ENCODE measurements at places on chromosomes 2 and 18. TPM values are rescaled to one million over a fixed set of nuclear protein-coding genes. Genes with fewer than 3 reads are reported as not detected.
A peak's percentile ranks its signal among the peaks of the same experiment; 100 is the strongest.

DNA sequence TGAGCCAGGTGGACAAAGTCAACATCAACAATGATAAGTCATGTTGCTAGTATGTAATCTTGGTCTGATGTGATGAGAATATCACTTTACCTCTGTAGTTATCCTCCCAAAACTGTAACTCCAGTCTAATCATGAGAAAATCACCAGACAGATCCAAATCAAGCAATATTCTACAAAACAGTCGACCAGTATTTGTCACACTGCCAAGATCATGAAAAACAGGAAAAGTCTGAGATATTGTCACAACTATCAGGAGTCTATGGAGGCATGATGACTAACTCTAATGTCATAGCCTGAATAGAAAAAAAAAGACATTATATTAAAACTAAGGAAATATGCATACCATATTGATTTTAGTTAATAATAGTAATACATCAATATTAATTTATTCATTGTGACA, 1883.3 kb upstream of the CELF4 start:
- H3K36me3 ChIP-seq, result no peaks in the 10 kb centered on the region
- H3K27ac ChIP-seq, result no peak overlapping the region
- no peak for DNase-seq

The REEP1 gene
- total RNA-seq, result 0.83 TPM

- no peaks in the 10 kb centered on the region for H3K4me1 ChIP-seq
- H3K4me3 ChIP-seq, result no peak overlapping the region
- no peak for DNase-seq
- no peaks in the 10 kb centered on the region for H3K27me3 ChIP-seq
- no peaks in the 10 kb centered on the region for H3K36me3 ChIP-seq
These were observed 309.1 kb upstream of the MAP2 start for GRCh38 chr2:209114588-209115240.

The DHX57 gene
- 8.4 TPM for total RNA-seq

DNA sequence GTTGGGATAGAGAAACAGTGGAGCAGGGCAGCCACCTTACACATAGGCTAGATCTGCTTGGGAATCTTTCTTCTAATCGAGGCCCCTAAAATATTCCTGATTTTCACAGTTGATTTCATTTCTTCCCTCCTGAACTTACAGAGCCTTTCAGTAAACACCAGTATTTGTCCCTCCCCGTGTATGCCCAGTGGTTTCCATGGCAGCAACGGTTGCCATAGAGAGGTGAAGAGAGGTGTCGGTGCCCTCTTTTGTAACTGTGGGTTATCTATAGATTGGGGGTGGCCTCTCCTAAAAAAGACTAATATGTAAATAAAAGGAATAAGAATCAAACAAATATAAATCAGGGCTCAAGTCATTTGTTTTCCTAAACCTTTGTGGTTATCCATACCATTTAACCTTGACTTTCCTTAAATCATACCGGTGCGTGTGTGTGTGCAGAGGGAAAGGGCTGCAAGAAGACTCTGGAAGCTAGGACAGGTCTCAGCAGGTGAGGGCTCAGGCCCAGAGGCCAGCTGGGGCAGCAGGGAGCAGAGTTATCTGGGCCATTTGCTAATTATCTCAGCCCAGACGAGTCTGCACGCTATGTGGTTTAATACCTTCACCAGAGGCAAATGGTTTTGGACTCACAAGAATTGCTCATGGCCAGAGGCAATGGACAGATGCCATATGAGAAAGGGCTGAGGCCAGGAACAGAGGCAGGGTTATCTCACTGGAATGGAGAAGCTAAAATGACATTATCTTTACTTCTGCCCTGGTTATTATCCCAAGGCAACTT, 35.5 kb downstream of the LIPG start:
- H3K27ac ChIP-seq, result no peak overlapping the region
- H3K4me1 ChIP-seq, result no peaks in the 10 kb centered on the region
- DNase-seq, result no peak
- H3K27me3 ChIP-seq, result no peaks in the 10 kb centered on the region

DNA sequence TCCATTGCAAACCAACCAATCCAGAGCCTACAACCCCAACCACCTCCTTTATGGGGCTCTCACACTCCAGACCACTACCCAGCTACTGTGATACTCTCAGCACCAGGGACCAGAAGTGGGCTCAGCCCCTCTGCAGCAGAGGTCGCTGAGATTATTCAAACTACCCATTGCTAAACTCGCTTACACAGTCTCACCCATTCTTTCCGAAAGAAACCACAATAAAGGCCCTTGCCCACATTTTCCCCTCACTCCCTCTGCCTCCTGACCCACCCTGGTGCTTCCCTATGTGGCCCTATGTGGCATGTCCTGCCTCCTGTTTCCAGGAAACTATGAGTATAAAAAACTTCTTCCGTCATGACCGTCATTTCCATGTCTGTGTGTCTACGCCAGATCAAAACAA, 10.7 kb downstream of the TEX51 start:
- no peaks in the 10 kb centered on the region for H3K27me3 ChIP-seq
- DNase-seq, result no peak
- no peak overlapping the region for H3K27ac ChIP-seq
- no peak overlapping the region for H3K4me3 ChIP-seq

DNA sequence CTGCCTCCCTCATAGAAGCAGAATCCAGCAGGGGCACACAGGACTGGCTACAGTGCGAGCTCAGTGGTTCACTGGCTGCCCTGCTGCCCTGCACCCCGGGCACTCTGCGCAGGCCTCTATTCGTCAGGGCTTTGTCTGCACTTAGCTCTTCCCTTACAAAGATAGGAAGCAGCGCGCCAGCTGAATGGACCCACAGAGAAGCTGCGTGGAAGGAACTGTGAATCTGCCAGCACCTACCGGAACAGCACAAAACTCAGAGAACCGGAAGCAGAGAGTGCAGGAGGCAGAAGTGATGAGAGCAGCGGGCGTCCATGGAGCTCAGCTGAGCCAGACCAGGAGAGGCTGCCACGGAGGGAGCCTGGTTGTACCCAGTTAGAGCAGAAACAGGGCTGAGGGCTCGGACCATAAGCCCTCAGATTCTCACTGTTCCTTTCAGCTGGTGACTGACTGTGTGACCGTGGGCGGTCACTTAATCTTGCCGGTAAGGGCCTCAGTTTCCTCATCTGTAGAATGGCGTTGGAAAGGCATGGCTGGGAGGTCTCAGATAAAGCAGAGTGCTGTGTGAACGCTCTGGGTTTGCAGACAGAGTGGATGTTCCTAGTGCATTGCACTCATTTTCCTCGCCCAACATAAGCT, 23.1 kb upstream of the SLC66A3 start:
- DNase-seq, result no peak
- H3K27me3 ChIP-seq, result peaks cover 8% of the 10 kb centered on the region
- peak overlapping the region; percentile 66 for H3K4me3 ChIP-seq
- H3K27ac ChIP-seq, result no peak overlapping the region
- no peaks in the 10 kb centered on the region for H3K36me3 ChIP-seq

GRCh38 chr2:9693196-9693491, 62.3 kb upstream of the YWHAQ start:
- H3K27me3 ChIP-seq, result no peaks in the 10 kb centered on the region
- no peak overlapping the region for H3K4me3 ChIP-seq
- no peaks in the 10 kb centered on the region for H3K4me1 ChIP-seq
- no peaks in the 10 kb centered on the region for H3K36me3 ChIP-seq

The SERPINB2 gene
- total RNA-seq, result 144 TPM

- peaks cover 17% of the 10 kb centered on the region for H3K4me1 ChIP-seq
- H3K36me3 ChIP-seq, result no peaks in the 10 kb centered on the region
- H3K4me3 ChIP-seq, result peak overlapping the region; percentile 66
- no peak overlapping the region for H3K27ac ChIP-seq
These were observed 825 bp downstream of the GRB14 start for GRCh38 chr2:164620457-164620856.

DNA sequence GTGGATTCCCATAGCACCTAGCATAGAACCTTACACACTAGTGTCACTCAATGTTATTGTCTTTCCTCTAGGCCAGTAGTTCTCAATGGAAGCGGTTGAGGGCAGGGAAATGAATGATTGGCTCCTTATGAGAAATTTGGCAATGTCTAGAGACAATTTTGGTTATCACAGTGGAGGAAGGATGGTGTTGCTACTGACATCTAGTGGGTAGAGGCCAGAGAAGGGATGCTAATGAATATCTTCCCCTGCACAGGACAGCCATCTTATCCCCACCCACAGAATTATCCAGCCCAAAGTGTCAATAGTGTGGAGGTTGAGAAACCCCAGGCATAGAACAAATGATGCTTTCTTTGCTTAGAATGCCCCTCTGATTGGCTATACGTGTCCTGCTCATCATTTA, 15.8 kb downstream of the C18orf63 start:
- H3K4me3 ChIP-seq, result no peak overlapping the region
- H3K27ac ChIP-seq, result no peak overlapping the region
- no peaks in the 10 kb centered on the region for H3K36me3 ChIP-seq
- no peaks in the 10 kb centered on the region for H3K4me1 ChIP-seq

The ANKRD62 gene
- 0.97 TPM for total RNA-seq

The HOXD1 gene
- total RNA-seq, result not detected

DNA sequence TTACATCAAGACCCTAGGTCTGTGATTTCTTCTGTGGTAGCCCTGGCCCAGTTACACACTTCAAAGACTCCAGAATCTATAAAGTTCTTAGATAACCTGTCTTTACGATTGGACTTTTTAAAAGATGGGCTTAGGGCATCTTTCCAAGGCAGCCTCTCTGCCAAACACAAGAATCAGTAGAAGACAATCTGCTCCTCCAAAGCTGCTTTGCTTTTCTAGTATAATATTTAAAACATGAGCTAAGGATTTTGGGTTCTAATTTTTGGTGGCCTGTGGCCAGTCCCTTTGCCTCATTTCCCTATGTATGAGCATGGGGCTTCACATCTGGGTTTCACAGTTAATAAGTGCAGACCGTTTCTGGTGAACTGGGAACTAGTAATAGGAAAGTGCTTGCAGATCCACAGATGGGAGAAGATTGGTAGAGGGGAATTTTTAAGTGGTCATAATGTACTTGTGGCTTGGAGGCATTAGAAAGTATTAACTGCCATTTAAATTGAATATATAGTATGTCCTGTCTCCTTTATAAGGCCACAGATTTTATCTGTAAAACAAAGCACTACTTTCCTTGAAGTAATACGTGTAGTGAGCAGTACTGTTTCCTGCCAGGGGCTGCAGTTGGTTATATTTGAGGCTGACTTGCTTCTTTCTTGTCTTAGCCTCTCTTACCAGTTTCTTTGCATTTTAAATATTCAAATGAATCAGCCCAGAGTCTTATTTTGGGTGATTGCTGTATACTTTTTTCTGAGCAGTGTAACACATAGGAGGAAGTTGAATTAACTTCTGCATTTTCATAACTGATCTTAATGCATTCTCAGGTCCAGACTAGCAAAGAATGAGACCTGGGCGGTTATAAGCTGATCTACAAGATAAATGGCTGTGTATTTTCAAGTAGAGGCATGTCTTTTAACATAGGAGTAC, 1.5 kb downstream of the ARPC2 start:
- no peaks in the 10 kb centered on the region for H3K27me3 ChIP-seq
- no peak for DNase-seq
- peak overlapping the region; percentile 99 for H3K27ac ChIP-seq
- peaks cover 56% of the 10 kb centered on the region for H3K4me1 ChIP-seq

DNA sequence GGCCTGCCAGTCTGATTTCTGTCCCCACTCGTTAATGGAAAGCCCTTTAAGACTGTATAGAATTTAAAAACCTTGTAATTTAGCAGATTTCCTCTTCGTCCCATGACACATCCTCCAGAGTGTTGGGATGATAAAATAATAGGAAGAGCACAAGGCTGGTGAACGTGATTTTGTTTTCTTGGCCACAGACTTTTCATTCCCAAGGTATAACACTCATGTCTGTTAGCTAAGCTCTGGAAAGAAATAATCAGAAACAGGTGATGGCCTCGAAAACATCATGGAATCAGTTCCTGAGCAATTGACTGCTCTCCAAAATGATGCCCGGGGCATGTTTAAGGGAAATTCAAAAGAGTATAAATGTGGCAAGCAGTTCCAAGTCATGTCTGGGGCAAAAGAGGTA, 337.8 kb upstream of the TCF4 start:
- no peaks in the 10 kb centered on the region for H3K36me3 ChIP-seq
- no peak for DNase-seq
- H3K4me3 ChIP-seq, result no peak overlapping the region
- no peaks in the 10 kb centered on the region for H3K27me3 ChIP-seq

DNA sequence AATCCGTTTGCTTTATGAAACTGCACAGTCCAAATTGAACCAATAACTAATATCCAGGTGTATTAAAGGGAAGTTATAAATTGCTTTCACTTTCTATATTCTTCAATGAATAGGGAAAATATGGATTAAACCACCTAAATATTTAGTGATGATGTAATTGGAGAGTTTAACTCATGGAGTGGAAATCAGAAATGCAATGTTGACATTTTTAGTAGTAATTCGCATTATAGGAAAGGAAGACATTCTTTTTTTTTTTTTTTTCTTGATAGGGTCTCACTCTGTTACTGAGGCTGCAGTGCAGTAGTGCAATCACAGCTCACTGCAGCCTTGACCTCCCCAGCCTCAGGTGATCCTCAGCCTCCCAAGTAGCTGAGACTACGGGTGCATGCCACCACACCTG, 321.9 kb downstream of the RNF144A start:
- no peak overlapping the region for H3K4me3 ChIP-seq
- H3K36me3 ChIP-seq, result no peaks in the 10 kb centered on the region
- H3K27me3 ChIP-seq, result no peaks in the 10 kb centered on the region
- no peak for DNase-seq
- H3K27ac ChIP-seq, result no peak overlapping the region
